ENCODE measurements at places on chromosomes 1 and 21.

DNA sequence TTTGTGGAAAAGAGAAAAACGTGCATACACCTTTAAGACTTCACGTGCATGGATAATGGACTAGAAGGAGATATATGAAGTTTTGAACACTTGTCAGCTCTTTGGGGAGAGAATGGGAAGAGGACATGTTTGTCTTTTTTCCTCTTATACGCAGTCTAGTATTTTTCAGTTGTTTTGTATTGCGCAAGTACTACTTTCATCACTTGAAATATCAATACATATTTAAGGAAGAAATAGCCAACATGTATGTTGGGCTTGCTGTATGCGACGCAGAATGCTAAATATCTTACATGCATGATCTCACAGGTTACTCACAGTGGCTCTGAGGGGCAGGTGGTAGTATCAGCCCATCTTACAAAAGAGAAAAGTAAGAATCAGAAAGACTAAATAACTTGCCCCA, 176.5 kb upstream of the RUNX1 start:
- no peak overlapping the region for H3K27ac ChIP-seq
- H3K36me3 ChIP-seq = no peaks in the 10 kb centered on the region
- H3K27me3 ChIP-seq = no peaks in the 10 kb centered on the region
- DNase-seq = no peak
- no peak overlapping the region for H3K4me3 ChIP-seq

- no peak for DNase-seq
- no peaks in the 10 kb centered on the region for H3K27me3 ChIP-seq
Observed at GRCh38 chr1:2407166-2407990, 5.0 kb downstream of the PEX10 start.

DNA sequence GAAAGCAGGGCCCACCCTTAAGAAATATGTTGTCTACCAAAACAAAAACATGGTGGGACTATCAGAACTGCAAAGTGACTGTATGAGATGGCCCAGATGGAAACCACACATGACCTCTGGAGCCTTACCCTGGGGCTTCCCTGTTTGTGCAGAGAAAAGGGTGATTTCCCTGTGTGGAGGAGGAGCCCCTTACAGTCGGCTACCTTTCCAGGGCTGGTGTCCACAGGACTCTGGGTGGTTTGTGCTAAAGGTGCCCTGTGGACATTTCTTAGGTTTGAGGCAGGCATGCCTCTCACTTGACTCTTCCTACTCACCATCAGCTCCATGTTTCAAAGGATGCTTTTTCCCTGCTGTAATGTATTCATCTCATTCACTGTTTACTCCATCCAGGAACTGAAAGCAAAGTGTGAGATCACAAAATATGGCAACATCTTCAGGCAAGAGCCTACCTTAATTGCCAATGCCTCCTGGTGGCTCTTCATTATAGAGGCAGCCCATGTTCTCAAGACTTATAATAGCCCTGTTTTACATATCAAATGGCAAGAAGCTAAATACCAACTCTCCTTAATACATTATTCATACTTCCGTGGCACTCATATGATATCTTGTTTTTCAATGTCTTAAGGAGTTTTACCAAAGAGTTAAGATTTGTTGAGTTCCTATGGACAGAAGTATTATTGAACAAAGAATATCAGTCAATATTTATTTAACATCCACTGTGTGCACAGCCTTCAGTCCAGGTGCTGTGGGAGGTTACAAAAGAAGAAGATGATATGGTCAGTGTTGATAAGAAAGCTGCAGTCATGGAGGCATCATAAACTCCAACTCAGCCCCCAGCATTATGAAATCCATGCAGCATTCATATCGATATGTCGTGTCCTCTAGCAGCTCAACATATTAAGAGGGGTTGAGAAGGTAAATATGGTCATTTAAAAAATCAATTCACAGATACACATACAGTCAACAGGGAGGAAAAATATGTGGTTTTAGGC, 15.5 kb upstream of the TFF3 start:
- no peak overlapping the region for H3K4me3 ChIP-seq
- H3K4me1 ChIP-seq = no peaks in the 10 kb centered on the region
- DNase-seq = no peak
- no peak overlapping the region for H3K27ac ChIP-seq
- no peaks in the 10 kb centered on the region for H3K36me3 ChIP-seq

DNA sequence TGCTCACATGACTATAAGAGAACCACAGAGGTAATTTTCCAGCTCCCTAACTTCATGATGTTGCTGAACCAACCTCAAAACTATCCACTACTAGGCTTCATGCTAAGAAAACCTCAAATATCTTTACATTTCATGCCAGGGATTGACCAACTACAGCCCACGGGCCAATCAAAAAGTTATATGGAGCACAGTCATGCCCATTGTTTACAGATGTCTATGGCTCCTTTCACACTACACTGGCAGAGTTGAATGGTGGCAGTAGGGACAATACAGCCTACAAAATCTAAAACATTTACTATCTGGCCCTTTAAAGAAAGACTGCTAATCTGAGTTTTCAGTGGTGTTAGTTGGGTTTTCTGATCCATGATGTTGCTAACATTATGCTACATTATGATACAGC, 154.8 kb downstream of the TM2D1 start:
- no peaks in the 10 kb centered on the region for H3K27me3 ChIP-seq
- no peaks in the 10 kb centered on the region for H3K4me1 ChIP-seq
- no peak overlapping the region for H3K27ac ChIP-seq
- no peaks in the 10 kb centered on the region for H3K36me3 ChIP-seq

- peaks cover 65% of the 10 kb centered on the region for H3K27me3 ChIP-seq
- DNase-seq = no peak
- no peak overlapping the region for H3K27ac ChIP-seq
- H3K4me3 ChIP-seq = no peak overlapping the region
Observed at GRCh38 chr1:202264726-202265125, 71.1 kb downstream of the LGR6 start.

- no peak for DNase-seq
- peaks cover 8% of the 10 kb centered on the region for H3K4me1 ChIP-seq
- no peaks in the 10 kb centered on the region for H3K36me3 ChIP-seq
- peak overlapping the region; percentile 57 for H3K4me3 ChIP-seq
- H3K27me3 ChIP-seq = no peaks in the 10 kb centered on the region
Observed at GRCh38 chr1:29258976-29259801, 22.9 kb downstream of the PTPRU start.

DNA sequence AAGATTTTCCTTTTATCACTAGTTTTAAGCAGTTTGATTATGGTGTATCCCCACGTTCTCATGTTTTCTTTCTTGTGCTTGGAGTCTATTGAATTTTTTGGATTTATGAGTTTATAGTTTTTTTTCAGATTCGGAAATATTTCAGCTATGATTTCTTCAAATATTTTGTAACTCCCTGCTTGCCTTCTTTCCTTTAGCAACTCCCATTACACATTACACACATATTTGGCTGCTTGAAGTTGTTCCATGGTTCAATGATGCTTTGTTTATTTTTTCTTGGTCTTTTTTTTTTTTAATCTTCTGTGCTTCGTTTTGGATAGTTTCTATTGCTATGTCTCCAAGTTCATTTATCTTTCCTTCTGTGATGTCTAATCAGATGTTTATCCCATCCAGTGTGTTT, 48.5 kb upstream of the WARS2 start:
- no peak overlapping the region for H3K27ac ChIP-seq
- peak; percentile 41 for DNase-seq
- no peaks in the 10 kb centered on the region for H3K36me3 ChIP-seq
- no peak overlapping the region for H3K4me3 ChIP-seq
- no peaks in the 10 kb centered on the region for H3K4me1 ChIP-seq

- H3K36me3 ChIP-seq = peaks cover 10% of the 10 kb centered on the region
- H3K27me3 ChIP-seq = no peaks in the 10 kb centered on the region
- peak overlapping the region; percentile 46 for H3K27ac ChIP-seq
- H3K4me3 ChIP-seq = peak overlapping the region; percentile 76
- H3K4me1 ChIP-seq = peaks cover 2% of the 10 kb centered on the region
Observed at GRCh38 chr1:111448482-111448917, 556 bp downstream of the WDR77 start.

DNA sequence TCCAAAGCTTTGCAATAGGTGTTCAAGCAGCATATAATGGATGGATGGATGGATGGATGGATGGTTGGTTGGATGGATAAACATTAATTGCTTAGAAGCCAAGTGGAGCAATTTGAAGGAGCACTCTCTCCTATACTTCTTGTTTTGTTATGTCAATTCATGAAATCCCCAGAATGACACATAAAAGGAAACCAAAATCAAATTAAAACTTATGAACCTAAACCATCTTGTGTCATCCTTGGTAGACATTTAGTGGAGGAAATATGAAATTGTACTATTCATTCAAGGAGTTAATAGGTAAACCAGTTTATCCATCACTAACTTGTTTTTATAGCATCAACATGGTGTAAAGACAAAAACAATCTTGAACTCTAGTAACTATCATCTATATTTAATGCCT, 122.5 kb downstream of the NR5A2 start:
- peaks cover 2% of the 10 kb centered on the region for H3K4me1 ChIP-seq
- no peak overlapping the region for H3K27ac ChIP-seq
- no peak for DNase-seq
- H3K36me3 ChIP-seq = no peaks in the 10 kb centered on the region
- no peak overlapping the region for H3K4me3 ChIP-seq

DNA sequence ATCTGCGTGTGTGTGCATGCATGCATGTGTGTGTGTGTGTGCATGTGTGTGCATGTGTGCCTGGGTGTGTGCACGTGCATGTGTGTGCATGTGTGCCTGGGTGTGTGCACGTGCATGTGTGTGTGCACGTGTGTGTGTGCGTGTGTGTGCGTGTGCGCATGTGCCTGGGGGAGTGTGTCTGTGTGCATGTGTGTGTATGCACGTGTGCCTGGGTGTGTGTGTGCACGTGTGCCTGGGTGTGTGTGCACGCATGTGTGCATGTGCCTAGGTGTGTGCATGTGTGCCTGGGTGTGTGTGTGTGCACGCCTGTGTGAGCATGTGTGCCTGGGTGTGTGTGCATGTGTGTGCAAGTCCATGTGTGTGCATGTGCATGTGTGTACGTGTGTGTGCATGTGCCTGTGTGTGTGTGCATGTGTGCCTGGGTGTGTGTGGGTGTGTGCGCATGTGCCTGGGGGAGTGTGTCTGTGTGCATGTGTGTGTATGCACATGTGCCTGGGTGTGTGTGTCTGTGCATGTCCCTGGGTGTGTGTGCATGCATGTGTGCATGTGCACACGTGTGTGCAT, 29.3 kb upstream of the COL6A2 start:
- no peaks in the 10 kb centered on the region for H3K27me3 ChIP-seq
- no peaks in the 10 kb centered on the region for H3K36me3 ChIP-seq
- no peak for DNase-seq
- no peak overlapping the region for H3K27ac ChIP-seq

- H3K4me3 ChIP-seq = no peak overlapping the region
- H3K27ac ChIP-seq = no peak overlapping the region
- peaks cover 7% of the 10 kb centered on the region for H3K4me1 ChIP-seq
- DNase-seq = no peak
- no peaks in the 10 kb centered on the region for H3K27me3 ChIP-seq
Observed at GRCh38 chr21:38247738-38248510, 8.9 kb upstream of the KCNJ15 start.

- H3K36me3 ChIP-seq = no peaks in the 10 kb centered on the region
- no peak overlapping the region for H3K27ac ChIP-seq
- H3K4me1 ChIP-seq = no peaks in the 10 kb centered on the region
- no peak overlapping the region for H3K4me3 ChIP-seq
- no peak for DNase-seq
Observed at GRCh38 chr1:118786454-118787155, 201.5 kb downstream of the TBX15 start.

- no peaks in the 10 kb centered on the region for H3K4me1 ChIP-seq
Observed at GRCh38 chr1:2148691-2149090, 45.9 kb downstream of the FAAP20 start.

Measured in IMR-90 (cell line).